Stimulated activated CD8-positive, alpha-beta memory T cell treated with anti-CD3 and anti-CD28 coated beads, Interleukin-15, amount 100 ng/mL, for 48 hours (primary cell): ENCODE measurements at places on chromosomes 4 and X.

- peak; percentile 39 for DNase-seq
Observed at GRCh38 chr4:158209825-158210807, at the start of gene TMEM144. TMEM144 (plus strand) TSS chr4:158210486; CDS start chr4:158212668, 2,182 bp downstream.

DNA sequence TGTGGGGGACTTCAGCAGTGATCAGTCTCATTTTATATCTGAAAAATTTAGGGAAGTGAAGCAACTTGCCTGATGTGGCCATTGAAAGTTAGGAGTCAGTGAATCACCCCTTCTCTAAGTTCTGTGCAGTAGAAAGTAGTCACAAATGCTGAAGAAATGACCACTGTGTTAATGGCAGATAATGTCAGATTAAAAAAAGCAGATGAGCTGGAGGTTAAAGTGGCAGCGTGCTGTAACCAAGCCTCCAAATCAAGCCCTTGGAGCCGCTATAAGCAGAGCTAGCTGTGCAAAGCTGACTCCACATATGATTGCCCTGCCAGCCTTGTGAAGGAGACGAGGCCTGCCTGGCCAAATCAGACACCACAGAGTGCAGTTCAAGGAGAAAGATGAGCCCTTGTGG is 39.2 kb upstream of the PDE5A start:
- DNase-seq, result no peak

DNA sequence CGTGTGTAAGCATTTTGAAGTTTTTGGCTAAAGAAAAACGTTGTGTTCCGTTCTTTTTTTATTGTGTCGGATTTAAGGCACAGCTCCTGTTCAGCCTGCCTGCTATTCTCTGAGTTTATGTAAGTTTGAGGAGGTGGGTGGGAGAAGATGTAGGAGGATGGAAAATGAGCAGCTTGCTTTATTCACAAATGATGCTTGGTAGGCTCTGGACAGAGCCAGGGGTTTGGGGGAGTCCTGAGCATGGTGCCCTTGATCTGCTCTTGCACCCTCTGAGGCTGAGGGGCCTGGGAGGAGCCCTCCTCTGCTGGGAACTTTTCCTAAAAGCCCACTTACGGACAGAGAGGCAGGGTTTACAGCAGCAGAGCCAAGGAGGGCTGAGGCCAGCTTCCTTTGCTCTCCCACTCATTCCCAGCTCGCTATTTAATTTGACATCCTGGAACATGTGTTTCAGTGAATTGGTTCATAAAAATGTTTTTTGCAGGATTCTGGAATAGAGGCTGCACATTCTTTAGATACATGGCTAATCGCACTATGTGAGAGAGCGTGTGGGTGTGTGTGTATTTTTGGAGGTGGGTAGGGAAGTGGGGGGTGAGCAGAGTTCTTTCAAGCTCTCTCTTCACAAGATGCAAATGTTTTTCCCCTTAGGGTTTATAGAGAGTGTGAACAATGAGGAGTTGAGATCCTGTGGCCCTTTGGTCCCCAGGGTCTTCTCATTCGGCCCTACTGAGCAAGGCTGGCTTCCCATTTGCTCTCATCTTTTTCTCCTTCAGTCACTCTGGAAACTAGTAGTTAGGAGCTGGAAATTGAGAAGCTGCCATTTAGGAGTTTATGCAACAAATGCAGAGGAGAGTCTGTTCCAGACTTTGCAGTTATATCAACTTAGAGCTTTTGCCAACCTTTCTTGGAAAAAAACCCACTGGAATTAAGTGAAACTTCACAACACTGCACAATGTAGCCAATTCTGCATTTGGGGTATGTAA is 32.1 kb downstream of the TMEM131L start:
- DNase-seq, result no peak

DNA sequence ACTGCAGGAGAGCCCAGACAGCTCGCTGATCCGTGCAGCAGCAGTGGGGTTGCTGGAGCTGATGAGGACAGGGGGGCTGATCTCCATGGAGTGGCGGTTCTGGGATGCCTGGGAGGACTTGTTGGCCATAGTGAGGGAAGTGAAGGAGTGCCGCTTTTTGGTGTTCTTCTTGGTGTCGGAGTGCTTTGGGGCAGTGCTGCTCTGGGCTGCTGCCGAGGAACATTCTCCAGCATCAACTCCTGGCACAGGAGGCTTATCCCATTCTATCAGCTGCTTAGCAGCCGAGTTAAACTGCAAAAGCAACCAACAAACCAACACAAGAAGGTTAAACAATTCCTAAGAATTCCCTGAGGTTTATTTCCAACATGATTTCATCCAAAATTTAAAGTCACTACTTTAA is 126.3 kb upstream of the CBR4 start:
- no peak for DNase-seq

DNA sequence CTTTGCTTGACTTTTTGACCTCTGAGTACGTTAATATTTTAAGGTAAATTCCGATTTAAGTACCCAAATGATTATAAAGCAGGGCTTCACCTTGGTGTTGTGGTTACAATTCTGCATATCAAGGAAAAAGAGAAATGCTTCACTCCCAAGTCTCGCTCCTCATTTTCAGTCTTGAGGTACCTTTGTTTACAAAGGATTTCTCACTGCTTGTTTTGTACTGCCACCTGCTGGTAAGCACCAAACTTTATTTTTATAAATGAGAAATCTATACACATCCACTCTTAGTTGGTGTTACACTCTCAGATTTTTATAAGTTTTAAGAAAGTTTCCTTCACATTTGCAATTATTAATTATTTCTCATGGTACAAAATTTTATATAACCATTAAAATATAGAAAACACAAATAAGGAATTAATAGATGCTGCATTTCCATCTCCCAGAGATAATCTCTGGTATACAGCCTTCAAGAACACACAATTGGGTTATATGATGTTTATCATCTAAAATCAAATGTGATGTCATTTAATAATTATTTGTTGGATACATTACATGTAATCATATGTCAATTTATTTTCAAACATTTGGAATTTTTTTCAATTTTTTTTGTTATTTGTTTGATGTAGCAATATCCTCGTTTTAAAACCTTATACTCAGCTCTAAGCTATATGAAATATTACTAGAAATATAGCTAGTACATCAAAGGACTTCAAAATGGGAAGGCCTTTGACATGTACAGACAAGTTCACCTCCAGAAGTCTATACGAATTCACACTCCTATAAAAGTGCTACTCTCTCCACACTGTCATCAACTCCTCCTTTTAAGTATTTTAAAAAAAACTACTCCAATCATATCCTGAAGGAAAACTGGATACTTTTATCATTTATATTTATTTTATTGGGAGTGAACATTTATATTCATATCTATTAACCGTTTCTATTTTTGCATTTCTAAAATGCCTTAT is 179.9 kb downstream of the KCNIP4 start:
- no peak for DNase-seq

- DNase-seq, result peak; percentile 18
Observed at GRCh38 chr4:1752284-1753041, 31.1 kb downstream of the TACC3 start.

DNA sequence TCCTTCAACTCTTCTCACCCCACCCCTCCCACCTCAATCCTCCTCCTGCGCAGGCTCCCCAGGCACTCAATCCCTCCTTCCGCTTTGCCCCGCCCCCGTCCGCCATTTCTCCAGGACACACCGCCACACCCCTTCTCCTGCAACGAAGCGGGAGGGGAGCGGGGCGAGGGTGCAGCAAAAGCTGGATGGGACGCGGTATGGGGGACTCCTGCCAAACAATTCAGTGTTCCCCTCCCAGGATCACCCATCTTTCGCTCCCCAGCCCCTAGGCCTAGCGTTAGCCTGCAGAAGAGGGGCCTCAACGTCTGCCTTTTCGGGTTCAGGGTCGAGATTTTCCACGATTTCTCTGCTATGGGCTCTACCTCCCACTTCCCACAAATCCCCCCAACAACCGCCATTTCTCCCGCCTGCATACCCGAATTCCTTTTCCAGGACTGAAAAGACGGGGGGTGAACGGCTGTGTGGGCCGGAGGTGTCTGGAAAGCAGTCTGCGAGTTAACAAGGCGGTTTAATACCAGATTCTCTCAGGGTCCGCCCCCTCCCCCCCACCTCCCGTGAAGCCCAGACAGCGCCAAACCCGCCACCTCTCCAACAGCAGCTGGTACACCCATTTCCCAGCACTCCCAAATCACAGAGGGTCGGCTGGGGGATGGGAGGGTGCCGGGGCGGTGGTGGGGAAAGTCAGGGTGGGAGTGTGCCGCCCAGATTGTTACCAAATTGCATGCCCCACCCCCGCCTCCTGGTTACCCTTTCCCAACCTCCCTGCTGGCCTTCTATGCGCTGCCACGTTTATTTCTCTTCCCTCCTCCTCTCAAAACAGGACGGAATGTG is 774 bp downstream of the ARMCX2 start:
- peak; percentile 41 for DNase-seq

GRCh38 chrX:48919360-48919841 is 577 bp upstream of the PIM2 start:
- no peak for DNase-seq

DNA sequence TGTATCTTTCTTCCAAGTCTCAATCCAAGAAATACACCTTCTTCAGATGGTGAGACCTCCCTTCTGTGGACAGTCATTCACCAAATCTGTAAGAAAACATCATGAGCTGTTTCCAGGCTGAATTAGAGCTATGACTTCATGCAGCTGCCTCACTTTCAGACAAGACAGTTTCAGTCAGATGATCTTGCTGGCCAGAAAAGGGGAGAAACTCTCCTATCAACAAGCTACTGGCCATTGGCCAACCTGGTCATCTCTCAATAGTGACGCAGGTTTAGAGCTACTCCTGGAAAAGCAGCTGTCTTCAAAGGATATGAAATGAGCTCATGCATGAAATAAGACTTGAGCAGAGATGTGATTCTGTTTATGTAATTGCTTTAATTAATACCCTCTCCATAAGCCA is 69.6 kb upstream of the NDP start:
- no peak for DNase-seq

DNA sequence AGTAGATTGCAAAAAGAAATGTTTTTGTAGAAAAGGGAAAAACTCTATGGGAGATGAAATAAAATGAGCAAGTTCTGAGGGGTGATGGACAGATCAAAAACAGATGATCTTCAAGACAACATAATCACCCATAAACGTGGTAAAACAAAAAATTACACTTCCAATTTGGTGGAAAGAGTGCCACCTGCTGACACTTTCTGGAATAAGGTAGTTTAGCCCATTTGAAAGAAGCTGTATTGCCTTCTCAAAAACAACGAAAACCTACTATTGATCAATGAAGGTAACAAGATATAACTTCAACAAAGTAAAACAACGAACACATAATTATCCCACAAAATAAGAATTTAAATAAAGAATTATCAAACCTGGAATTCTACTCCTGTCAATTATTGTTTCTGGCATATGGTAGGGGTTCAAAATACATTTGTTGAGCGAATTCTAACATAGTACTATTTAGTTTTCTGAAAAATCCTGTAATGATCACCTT is 2.5 kb downstream of the COQ2 start:
- DNase-seq, result peak; percentile 16

DNA sequence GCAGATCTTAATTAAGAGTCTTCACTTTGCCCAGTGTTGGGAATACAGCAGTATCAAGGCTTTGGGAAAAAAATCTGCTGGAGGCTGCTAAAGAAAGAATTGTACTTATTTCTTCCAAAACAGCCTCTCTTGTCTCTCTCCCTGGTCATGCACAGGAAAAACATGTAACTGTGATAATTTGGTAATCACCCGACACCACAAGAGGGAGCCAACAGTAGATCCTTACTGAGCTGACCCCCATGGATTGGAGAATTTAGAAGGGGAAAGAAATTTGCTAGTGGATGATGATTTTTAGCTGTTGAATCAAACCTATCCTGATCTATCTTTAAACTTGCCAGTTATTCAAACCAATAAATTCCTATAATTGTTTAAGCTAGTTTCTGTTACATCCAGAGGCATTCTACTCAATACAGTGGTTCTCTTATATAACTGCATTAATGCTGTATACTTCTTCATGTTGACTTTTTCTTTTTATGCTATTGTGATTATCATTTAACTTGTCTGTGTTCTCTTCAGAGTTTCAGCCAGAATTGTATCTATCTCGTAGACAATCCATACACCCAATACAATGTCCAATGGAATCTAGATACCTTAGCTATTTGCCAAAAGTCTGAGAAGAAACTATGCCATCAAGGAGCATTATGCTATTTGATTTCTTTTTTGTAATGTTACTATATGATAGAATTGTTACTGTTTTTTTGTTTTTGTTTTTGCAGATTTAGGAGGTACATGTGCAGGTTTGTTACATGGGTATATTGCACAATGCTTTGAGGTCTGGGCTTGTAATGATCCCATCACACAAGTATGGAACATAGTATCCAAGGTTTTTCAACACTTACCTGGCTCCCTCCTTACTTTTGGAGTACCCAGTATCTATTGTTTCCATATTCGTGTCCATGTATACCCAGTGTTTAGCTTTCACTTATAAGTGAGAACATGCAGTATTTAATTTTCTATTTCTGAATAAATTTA is 31.3 kb upstream of the ARHGEF38 start:
- DNase-seq, result no peak

DNA sequence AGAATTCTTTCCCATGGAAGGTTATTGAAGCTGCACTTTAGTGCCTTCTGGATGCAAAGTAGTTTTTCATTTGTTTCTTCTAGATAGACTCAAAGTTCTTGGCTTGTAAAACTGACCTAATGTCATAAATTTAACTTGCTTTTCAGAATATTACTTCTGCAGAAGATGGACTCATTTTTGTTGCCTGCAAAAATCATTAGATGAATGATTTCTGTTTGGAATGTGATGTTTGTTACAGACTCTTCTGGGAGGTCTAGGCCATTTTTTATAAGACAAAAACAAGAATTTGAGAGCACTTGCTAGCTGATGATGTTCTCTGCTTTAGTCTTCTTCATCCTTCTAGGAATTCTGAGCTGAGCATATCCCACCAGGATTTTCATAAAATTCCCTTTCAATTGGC is 308.6 kb upstream of the GIMD1 start:
- DNase-seq, result no peak

DNA sequence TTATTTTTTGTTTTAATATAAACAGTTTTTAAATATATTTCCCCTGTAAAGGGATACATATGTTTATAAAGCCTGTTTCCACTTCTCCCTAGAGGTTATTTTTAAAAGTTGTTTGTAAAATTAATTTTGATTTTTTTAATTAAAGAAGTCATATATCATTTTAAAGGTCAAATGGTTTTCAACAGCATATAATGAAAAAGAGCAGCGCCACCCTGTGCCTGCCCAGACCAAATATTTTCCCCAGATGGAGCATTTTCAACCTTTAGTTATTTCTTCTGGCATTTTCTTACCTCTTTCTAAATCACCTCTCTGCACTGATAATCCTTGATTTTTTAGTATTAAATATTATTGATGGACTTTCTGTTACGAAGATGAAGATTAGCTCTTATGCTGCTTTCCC is 21.0 kb downstream of the MSX1 start:
- no peak for DNase-seq

- DNase-seq, result no peak
Observed at GRCh38 chr4:176309772-176310171, 10.0 kb upstream of the SPCS3 start.

DNA sequence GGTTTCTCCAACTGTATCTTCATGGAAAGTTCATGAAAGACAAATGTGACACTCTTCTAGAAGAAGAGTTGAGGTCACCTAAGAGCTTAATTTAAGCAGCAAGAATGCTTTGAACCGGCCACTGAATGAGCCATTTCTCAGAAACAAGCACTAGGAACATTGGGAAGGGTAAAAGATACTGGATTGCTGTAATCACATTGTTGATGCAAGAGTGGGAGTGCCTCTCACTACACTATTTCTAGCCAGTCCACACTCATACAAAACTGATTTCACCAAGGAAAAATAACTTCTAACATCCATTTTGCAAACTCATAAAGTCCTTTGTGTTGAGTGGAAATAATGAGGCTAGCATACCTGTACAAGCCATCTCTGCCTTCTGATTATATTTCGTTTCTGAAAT is 220.3 kb downstream of the RELL1 start:
- DNase-seq, result no peak
